ENCODE measurements at places on chromosomes 7 and 10. TPM values are rescaled to one million over a fixed set of nuclear protein-coding genes. Genes with fewer than 3 reads are reported as not detected.

OLAH gene
- total RNA-seq = 15.8 TPM

CELF2 gene
- total RNA-seq = 1.5 TPM

TNKS2 gene
- total RNA-seq = 60.2 TPM

KEL gene
- 0.72 TPM for total RNA-seq

CBX3 gene
- total RNA-seq = 99.8 TPM
